Trophoblast cell (in vitro differentiated cells and primary cell): ENCODE measurements at places on chromosomes 16 and 17.

- DNase-seq: no peak
These were observed 88.8 kb downstream of the LITAF start for GRCh38 chr16:11497851-11498289.

DNA sequence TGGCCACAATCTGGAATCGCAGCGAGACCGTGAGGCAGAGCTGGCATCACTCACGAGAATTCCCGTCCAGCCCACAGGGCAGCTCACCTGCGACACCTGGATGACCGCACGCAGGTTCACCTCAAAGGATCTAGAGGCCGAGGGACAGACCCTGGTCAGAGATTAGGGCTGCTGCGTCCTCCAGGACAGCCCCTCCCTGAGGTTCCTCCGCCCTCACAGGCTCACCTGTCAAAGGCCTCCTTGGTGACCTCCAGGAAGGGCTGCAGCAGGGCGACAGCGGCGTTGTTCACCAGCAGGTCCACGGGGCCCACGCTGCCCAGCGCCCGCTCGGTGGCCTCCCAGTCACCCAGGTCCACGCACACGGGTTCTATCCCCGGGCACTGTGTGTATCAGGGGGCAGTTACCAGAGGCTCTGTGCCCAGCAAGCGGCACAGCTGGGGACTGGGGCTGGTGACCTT is 834 bp downstream of the DCXR start:
- no peak for DNase-seq

DNA sequence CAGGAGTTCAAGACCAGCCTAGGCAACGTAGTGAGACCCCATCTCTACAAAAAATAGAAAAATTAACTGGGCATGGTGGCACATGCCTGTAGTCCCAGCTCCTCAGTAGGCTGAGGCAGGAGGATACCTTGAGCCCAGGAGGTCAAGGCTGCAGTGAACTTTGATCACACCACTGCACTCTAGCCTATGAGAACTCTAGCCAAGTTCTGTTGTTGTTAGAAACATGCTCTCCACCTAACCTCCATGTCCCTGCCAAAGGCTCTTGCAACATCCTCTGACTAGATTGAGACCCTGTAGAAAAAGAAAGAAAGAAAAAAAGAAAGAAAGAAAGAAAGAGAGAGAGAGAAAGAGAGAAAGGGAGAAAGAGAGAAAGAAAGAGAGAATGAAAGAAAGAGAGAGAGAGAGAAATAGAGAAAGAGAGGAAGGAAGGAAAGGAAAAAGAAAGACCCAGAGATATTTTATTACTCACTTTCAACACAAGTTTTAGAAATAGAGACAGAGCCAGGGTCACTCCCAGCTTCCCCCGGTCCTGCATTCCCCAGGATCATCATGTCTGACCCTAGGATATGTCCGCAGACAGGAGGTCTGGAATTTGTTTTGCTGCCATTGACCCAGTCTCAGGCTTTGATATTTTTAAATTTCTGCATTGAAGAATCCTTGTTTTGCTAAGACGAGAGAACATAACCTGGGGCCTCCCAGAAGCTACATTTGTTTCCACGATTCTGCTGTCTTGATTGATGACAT is 376.5 kb upstream of the CDH5 start:
- no peak for DNase-seq

GRCh38 chr16:89696670-89697128 is 4.8 kb downstream of the SPATA2L start:
- DNase-seq: no peak

- DNase-seq: no peak
These were observed 195.9 kb downstream of the HS3ST3A1 start for GRCh38 chr17:13405807-13406206.

GRCh38 chr17:64006361-64007088 is 8.4 kb downstream of the PRR29 start:
- DNase-seq: no peak

DNA sequence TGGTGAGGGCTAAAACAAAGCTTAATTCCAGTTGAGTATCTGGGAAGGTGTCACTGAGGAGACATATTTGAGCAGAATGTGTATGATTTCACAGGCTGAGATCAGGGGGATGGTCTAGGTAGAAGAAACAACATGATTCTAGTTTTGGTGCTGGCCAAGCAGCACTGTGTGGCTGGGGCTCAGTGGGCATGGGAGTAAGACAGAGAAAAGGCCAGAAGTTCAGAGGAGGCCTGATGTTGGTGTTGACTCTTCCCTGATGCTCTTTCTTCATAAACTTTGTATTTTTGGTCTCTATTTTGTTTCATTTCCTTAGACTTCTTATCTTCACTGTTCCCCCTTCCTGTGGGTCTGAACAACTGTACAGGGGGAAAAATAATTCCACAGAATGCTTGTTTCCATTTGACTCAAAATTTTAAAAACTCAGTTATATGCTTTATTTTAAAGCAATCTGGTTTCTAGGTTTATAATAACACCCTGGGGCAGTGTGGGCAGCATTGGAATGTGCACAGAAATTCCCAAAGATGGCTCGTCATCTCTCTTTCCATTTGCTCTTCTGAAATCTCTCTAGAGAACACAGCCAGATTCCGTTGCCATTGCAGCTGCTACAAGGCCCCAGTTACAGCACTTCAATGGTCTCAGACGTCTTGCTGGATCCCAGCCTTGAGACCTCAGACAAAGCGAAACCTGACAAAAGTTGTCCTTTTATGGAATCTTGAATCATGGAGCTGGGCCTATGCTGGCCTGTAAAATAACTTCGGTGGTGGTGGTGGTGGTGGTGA is 68.3 kb downstream of the SNX11 start:
- no peak for DNase-seq

DNA sequence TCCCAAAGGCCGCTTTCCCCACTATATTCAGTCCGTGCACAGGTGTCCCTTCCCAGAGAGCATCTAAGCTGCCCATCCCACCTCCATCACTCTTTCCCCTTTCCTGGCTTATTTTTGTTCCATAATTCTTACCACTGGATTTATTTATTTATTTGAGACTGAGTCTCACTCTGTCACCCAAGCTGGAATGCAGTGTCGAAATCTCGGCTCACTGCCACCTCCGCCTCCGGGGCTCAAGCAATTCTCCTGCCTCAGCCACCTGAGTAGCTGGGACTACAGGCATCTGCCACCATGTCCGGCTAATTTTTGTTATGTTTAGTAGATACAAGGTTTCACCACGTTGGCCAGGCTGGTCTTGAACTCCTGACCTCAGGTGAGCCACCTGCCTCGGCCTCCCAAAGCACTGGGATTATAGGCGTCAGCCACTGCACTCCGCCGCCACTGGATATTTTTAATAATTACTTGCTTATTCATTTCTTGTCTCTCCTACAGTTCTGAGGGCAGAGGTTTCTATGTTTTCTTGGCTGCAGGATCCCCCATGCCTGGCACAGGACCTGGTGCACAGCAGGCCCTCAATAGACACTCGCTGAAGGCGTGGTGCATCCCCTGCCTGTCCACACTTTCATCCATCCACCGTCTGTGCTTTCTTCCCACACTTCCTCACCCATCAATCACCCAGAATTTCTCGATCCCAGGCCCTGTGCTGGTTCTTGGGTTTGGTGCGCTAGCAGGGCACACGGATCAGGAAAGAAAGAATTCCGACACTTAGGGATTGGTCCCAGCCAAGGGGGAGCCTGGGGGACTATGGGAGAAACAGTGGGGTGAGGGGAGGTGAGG is 9.9 kb upstream of the ADGRG1 start:
- peak; percentile 65 for DNase-seq

GRCh38 chr16:58010886-58011285 is 9.7 kb downstream of the USB1 start:
- no peak for DNase-seq

DNA sequence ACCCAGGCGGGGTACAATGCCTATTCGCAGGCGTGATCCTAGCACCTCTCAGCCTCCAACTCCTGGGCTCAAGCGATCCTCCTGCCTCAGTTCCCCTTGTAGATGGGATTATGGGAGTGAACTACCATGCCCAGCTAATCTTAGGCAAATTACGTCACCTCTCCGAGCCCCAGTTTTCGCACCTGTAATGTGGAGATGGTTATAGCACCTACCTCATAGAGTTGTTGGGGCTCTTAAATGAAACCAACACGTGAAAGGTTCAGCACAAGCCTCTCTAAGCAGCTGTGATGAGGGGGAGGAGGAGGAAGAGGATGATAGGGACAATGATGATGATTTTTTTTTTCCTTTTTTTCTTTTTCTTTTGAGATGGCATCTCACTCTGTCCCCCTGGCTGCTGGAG is 59.9 kb downstream of the ABR start:
- DNase-seq: no peak

- DNase-seq: peak; percentile 21
These were observed 646 bp downstream of the RABEP1 start for GRCh38 chr17:5282642-5283217.

DNA sequence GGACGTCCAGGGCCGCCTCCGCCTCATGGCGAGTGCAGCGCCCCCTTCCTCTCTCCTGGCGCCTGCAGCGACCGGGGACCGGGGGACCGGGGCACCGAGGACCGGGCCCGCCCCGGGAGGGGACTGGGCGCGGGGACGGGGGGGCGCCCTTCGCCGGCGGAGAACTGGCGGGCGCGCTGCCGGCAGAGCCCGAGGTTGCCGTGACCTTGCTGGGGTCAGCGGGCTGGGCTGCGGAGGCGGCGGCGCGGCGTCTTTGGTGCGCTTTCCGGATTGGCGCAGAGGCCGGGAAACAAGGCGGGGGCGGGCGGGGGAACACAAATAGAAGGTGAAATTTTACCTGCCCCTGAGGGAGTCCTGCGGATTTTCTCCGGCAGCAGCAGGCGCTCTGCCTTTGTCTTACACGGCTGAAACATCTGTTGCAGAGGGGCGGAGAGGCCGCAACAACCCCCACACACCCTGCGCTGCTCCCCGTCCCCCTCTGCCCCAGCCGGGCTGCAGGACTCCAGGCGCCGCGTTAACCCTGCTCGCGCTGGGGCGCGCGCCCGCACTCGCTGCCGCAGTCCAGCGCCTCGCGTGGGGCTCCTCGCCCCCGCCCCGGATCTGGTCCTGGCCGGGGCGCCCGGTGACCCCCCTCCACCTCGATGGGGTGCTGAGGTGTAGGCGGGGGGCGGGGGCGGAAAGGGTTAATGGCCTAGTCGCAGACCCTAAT is 53.5 kb downstream of the SREBF1 start:
- DNase-seq: peak; percentile 39

GRCh38 chr17:61393904-61394629 is 5.6 kb upstream of the TBX2 start:
- peak; percentile 84 for DNase-seq

- no peak for DNase-seq
These were observed 54.2 kb upstream of the IL34 start for GRCh38 chr16:70592106-70592571.

- no peak for DNase-seq
These were observed 64.5 kb upstream of the CIBAR2 start for GRCh38 chr16:85176541-85177447.

- DNase-seq: no peak
These were observed 62.0 kb upstream of the ATP2A3 start for GRCh38 chr17:4026255-4026654.

GRCh38 chr17:75269844-75270217 is 1.2 kb downstream of the MIF4GD start:
- DNase-seq: no peak

- no peak for DNase-seq
These were observed 1.2 kb downstream of the COASY start for GRCh38 chr17:42563143-42563509.

DNA sequence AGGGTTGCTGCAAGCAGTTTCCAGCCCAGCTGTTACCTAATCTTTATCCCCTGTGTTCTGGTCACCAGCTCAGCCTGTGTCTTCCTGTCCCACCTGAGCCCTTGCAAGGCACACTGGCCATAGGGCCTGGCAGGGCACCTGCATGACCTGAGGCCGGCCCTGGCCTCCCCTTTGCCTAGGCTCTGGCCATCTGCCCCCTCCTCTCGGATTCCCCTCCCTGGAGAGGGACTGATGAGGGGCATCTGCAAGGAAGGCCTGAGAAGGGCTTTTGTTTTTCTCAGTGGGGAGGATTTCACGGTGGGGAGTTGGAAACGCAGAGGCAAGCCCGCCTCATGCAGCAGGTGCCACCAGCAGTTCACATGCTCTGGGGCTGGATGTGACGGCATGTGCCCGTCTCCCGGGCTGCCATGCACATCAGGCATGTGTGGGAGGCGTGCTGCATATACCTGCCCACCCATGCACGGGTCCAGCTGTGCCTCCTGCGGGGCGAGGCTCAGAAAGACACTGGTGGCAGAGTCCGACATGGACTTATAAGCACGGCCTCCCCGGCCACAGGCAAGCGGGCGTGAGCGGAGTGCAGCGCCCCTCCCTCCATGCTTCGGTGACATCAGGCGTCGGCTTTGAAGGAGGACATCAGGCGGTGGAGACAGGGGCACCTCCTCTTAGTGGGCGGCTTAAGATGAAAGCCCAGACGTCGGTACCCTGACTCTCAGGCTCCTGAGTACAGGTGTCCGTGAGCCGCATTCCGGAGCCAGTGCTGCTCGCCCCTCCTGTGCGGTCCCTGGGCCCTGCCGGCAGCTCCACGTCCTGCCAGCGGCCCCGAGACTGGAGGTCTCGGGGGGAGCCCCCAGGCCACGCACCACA is 16.5 kb downstream of the ASPSCR1 start:
- peak; percentile 15 for DNase-seq
